ENCODE measurements at places on chromosomes 12 and 14.

DNA sequence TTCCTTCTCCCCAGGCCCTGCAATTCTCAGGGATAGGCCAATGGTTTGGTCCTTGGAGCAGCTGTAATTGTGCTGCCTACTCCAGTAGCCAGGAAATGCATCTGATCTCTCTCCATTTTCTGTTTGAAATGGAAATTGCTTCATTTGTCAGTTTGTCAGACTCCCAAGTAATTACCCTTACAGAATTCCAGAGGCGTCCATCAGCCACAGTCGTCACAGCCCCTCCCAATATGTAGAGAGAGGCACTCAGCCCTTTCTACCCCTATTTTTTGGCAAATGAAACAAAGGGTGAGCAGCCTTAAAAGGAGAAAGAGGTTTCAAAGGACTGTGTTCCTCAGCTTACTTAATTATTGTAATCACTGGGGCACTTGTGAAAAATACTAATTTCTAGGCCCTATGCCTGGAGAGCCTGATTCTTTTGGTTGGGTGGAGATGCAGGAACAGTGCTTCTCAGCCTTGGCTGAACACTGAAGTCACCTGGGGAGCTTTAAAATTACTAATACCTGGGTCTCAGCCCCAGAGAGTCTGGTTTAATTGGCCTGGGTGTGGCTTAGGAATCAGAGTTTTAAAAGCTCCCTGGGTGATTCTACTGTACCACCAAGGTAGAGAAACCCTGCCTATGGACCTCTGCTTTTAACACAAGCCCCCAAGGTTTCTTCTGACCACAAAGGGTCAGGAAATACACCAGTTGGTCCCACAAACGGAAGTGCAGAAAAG, 190.0 kb downstream of the EMP1 start:
- DNase-seq, result no peak

DNA sequence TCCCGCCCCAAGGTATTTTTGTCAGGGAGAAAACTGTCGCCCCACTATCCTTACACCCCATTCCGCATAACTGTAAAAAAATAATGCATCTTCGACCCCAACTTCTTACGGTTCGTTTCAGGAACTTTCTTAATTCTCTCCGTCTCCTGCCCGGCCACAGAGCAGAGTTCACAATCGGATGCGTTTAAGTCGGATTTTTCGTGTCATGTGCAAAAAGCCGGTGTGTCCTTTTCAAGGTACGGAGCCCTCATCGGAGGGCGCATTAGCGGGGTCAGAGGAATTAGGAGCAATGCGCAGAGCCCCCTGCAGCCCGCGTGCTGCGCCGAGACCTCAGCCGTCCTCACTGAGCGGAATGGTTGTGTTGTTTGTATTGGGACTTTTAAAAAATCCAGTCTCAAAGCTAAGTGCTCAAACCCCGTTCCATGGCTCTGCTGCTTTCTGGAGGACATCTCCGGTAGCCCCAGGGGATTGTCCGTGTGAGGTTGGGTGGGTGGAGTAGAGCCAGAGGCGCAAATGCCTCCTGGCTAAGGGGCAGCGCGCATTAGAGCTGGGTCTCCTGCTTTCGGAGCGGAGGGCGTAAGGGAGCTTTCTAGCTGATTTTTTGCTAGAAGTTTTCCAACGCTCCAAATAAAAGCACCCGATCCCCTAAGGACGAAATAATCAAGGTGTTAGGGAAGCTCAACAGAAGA, 3.9 kb upstream of the GSC start:
- DNase-seq, result no peak

- DNase-seq, result no peak
Observed at GRCh38 chr12:25200703-25201102, 5.7 kb downstream of the ETFRF1 start.

- no peak for DNase-seq
Observed at GRCh38 chr12:132247718-132248452, 81.5 kb downstream of the GALNT9 start.

DNA sequence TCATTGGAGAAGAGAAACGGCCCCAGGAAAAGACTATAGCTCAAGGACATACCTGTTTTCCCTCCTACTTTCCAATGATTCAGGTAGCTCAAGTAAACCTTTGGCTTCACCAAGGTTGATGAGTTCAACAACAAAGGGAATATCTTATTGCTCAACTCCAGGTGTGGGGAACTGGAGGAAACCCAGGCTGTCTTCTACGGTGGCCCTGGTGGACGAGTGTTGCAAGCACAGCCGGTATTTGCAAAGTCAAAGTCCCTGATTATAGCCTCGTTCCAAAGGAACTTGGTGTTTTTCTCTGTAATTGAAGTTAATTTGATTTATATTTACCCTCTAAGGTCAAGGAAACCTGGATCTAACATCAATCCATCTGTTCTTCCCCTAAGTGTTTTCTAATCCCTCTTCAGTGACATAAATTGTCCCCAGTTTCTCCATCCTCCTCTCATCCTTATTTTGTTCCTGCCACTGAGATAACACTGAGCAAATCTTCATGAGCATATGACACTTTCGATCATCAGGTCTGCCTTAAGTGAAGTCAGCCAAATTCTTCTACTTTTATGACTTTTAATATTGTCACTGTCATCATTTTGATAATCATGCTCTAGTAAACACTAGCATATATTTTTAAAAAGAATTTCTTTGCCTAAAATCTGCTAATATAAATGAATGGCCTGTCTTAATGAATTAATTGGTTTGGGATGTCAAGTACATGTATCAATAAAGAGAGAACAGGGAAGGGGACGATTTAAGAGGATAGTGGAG, 174.6 kb upstream of the TBX3 start:
- DNase-seq, result no peak
